ENCODE measurements at places on chromosomes 4 and X. TPM values are rescaled to one million over a fixed set of nuclear protein-coding genes. Genes with fewer than 3 reads are reported as not detected.

The PRKG2 gene
- 0.88 TPM for total RNA-seq

The SH3BGRL gene
- total RNA-seq: 94.1 TPM

GRCh38 chrX:63930140-63930539, 145.1 kb upstream of the ARHGEF9 start:
- H3K27me3 ChIP-seq: no peaks in the 10 kb centered on the region
- no peak overlapping the region for H3K27ac ChIP-seq
- DNase-seq: no peak

- H3K4me3 ChIP-seq: no peak overlapping the region
- no peaks in the 10 kb centered on the region for H3K27me3 ChIP-seq
- H3K27ac ChIP-seq: no peak overlapping the region
- H3K4me1 ChIP-seq: peaks cover 22% of the 10 kb centered on the region
Measured at GRCh38 chrX:95063554-95063953, 1389.5 kb downstream of the FAM133A start.

DNA sequence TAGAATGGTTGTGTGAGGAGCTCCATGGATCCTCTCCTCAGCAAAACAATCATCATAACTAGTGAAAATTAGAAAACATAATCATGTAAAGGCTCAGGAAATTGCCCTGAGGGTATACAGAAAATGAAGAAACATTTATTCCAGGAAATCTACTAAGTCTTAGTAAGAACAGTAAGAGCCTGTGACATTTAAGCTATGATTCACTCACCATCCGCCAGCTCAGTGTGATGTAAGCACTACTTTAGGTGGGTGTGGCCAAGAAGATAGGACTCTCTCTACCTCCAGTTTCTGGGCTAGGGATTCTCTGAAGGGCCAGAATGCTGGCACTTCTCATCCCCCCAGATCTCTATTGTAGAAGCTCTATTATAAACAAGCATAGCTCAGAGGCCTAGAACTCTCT, 147.5 kb downstream of the DLG3 start:
- no peaks in the 10 kb centered on the region for H3K36me3 ChIP-seq
- H3K27me3 ChIP-seq: no peaks in the 10 kb centered on the region
- H3K4me1 ChIP-seq: no peaks in the 10 kb centered on the region

- H3K36me3 ChIP-seq: no peaks in the 10 kb centered on the region
- H3K4me3 ChIP-seq: peak overlapping the region; percentile 72
- H3K4me1 ChIP-seq: peaks cover 4% of the 10 kb centered on the region
Measured at GRCh38 chrX:102652031-102652688, 877 bp downstream of the GPRASP1 start.

DNA sequence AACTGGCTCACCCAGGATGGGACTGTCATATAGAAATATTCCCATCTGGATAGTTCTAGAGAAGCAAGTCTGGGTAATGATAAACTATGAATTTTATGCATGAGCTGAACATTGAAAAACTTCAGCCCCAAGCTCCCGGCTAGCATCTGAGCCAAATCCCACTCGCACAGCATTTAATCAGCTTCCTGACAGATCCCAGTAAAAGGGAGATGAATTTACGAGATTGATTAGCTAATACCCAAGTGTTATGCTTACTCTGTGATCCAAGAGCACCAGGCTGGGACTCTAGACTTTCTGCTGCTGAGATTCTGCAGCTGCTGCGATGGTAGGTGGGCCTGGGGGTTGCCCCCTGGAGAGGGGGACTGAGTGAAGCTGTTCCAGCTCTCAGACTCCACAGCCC, 28.0 kb downstream of the FRMPD3 start:
- H3K27me3 ChIP-seq: peaks cover 36% of the 10 kb centered on the region
- H3K27ac ChIP-seq: no peak overlapping the region
- H3K4me3 ChIP-seq: no peak overlapping the region
- H3K36me3 ChIP-seq: no peaks in the 10 kb centered on the region
- no peaks in the 10 kb centered on the region for H3K4me1 ChIP-seq
- DNase-seq: no peak

DNA sequence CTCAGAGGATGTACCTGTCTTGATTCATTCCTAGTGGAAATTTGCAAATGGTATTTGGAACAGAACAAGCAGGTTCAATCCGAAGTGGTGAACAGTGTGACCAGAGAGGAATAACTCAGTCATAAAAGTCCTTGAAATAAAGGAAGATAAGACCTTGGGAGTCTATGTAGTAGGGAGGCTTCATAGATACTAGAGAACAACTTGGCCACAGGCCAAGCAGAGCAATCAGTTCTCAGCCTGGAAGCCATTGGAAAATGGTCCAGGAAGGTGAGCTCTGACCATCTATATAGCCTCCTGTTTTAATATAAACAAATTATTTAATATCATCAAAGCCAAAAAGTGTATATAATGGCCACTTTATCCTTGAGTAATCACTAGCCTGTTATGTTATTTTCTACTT, 11.3 kb downstream of the TXK start:
- H3K27me3 ChIP-seq: peaks cover 10% of the 10 kb centered on the region
- H3K27ac ChIP-seq: no peak overlapping the region

DNA sequence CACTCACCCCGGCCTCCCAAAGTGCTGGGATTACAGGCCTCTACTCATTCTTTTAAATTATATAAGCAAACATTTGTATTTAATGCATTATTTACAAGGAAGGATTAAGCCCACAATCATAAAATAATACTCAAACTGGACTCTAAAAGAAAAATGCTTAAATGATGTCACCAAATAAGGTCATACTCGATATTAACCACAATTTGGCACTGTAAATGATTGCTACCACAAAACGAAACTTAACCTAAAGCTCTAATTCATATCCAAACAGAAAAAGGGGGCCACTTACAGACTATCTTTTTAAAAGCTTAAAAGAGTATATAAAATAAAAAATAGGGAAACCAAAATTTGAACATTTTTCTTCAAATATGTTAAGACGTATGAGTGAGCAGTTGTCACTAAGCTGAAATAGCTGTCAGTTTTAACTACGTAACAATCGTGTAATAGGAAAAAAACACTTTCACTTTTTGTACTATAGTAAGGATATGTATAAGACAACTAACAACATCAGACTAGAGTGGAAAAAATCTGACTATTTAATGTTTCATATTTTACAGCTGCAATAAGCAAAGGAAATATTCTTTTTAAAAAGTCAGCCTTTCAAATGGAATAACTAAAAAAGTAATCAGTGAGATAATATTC, 108.2 kb upstream of the GPR34 start:
- DNase-seq: no peak
- no peaks in the 10 kb centered on the region for H3K36me3 ChIP-seq
- H3K27me3 ChIP-seq: no peaks in the 10 kb centered on the region
- no peaks in the 10 kb centered on the region for H3K4me1 ChIP-seq

GRCh38 chr4:98387345-98388026, 126.3 kb downstream of the RAP1GDS1 start:
- H3K27ac ChIP-seq: no peak overlapping the region
- H3K36me3 ChIP-seq: peaks cover 2% of the 10 kb centered on the region
- no peak overlapping the region for H3K4me3 ChIP-seq
- H3K27me3 ChIP-seq: no peaks in the 10 kb centered on the region
- H3K4me1 ChIP-seq: no peaks in the 10 kb centered on the region

DNA sequence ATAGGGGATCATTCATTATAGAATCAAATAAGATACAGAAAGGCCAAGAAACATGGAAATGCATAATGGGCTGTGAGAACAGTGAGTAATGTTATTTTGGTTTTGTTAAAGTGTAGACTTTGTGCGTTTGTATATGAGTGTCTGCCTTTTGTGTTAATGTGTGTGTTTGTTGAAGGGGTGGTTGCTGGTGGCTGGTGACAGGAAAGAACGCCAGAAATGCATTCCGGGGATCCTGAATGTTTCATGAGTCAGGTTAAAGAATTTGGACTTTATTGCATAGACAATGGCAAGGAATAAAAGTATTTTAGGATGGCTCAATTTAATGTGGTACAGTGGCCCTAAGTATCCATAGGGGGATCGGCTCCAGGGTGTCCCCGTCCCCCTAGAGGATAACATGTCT, 1228.9 kb downstream of the PCDH7 start:
- H3K27me3 ChIP-seq: no peaks in the 10 kb centered on the region
- no peak overlapping the region for H3K27ac ChIP-seq
- H3K4me3 ChIP-seq: no peak overlapping the region
- H3K4me1 ChIP-seq: no peaks in the 10 kb centered on the region

- no peak overlapping the region for H3K4me3 ChIP-seq
- no peaks in the 10 kb centered on the region for H3K27me3 ChIP-seq
- no peak for DNase-seq
- H3K4me1 ChIP-seq: no peaks in the 10 kb centered on the region
Measured at GRCh38 chrX:29627833-29628232, 587.5 kb upstream of the MAGEB2 start.

DNA sequence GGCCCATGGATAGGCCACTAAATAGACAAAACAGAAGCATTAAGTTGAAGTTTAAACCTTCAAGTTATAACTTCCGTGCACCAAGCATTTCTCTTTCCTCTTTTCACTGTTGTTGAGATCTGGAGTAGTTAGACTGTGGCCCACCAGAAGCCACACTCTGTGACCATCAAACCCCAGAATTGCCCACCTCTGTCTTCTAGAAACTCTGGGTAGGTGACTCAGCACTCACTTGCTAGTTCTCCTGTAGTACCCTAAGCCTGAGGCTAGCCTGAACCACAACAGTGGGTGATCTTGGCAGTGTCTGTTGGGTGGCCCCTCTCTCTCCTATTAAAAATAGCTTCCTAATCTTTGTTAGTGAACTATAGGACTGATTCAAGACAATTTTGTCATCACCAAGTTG, 24.6 kb upstream of the CD40LG start:
- peaks cover 3% of the 10 kb centered on the region for H3K27me3 ChIP-seq
- H3K4me3 ChIP-seq: no peak overlapping the region
- no peaks in the 10 kb centered on the region for H3K4me1 ChIP-seq
- DNase-seq: no peak
- no peak overlapping the region for H3K27ac ChIP-seq

DNA sequence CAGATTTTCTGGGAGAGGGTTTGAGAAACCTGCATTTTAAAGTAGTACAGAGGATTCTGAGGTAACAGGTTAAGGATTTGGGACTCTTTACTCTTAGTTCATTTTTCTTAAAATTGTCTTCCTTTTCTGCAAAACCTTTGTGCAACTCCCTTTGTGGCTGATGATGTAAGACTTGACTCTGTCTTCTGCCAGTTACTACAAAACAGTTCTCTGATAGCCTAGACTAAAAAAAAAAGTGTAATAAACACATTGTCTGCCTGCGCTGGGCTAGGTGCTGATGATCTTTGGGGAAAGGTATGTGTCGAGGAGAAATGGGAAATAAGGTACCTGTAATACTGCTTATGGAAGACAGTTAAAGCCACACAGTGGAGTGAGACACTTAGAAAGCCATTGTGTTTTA, 28.7 kb downstream of the IL13RA1 start:
- H3K27me3 ChIP-seq: no peaks in the 10 kb centered on the region
- H3K4me1 ChIP-seq: peaks cover 8% of the 10 kb centered on the region
- DNase-seq: no peak
- H3K4me3 ChIP-seq: no peak overlapping the region
- H3K36me3 ChIP-seq: peaks cover 8% of the 10 kb centered on the region
- no peak overlapping the region for H3K27ac ChIP-seq

GRCh38 chrX:115373308-115373707, 83.8 kb downstream of the LUZP4 start:
- H3K27ac ChIP-seq: no peak overlapping the region
- H3K36me3 ChIP-seq: no peaks in the 10 kb centered on the region
- DNase-seq: no peak
- H3K27me3 ChIP-seq: peaks cover 3% of the 10 kb centered on the region
- H3K4me3 ChIP-seq: no peak overlapping the region
- H3K4me1 ChIP-seq: peaks cover 10% of the 10 kb centered on the region

GRCh38 chr4:153518001-153518400, 51.8 kb downstream of the TMEM131L start:
- no peaks in the 10 kb centered on the region for H3K36me3 ChIP-seq
- H3K4me1 ChIP-seq: peaks cover 31% of the 10 kb centered on the region
- H3K4me3 ChIP-seq: no peak overlapping the region
- H3K27me3 ChIP-seq: no peaks in the 10 kb centered on the region
- H3K27ac ChIP-seq: no peak overlapping the region

DNA sequence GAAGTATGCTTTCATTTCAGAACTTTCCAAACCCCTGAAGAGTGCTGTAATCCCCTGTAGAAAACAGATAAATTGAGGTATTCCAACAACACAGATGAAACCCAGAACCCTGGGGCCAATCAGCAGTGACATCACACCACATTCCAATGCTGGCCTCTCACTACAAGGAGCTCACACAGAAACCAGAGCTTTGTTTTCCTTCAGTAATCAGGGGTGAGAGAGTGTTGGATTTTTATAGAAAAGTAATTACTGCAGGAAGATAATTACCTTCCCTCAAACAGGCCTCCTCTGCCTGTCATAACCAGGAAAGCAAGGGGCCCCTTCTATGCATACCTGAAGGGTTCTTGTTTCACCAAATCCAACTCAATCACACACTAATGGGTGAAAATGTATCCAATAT, 246.2 kb downstream of the SCFD2 start:
- peak; percentile 44 for DNase-seq
- H3K4me3 ChIP-seq: no peak overlapping the region
- peak overlapping the region; percentile 72 for H3K27ac ChIP-seq
- H3K36me3 ChIP-seq: no peaks in the 10 kb centered on the region
- H3K27me3 ChIP-seq: no peaks in the 10 kb centered on the region
- H3K4me1 ChIP-seq: peaks cover 30% of the 10 kb centered on the region

DNA sequence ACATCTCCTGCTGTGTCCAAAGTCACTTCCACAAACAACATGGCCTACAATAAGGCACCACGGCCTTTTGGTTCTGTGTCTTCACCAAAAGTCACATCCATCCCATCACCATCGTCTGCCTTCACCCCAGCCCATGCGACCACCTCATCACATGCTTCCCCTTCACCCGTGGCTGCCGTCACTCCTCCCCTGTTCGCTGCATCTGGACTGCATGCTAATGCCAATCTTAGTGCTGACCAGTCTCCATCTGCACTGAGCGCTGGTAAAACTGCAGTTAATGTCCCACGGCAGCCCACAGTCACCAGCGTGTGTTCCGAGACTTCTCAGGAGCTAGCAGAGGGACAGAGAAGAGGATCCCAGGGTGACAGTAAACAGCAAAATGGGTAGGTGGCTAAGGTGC, 123.9 kb downstream of the PDLIM5 start:
- H3K27ac ChIP-seq: peak overlapping the region; percentile 5
- DNase-seq: no peak
- no peaks in the 10 kb centered on the region for H3K27me3 ChIP-seq
- H3K4me1 ChIP-seq: peaks cover 60% of the 10 kb centered on the region
- H3K4me3 ChIP-seq: no peak overlapping the region

DNA sequence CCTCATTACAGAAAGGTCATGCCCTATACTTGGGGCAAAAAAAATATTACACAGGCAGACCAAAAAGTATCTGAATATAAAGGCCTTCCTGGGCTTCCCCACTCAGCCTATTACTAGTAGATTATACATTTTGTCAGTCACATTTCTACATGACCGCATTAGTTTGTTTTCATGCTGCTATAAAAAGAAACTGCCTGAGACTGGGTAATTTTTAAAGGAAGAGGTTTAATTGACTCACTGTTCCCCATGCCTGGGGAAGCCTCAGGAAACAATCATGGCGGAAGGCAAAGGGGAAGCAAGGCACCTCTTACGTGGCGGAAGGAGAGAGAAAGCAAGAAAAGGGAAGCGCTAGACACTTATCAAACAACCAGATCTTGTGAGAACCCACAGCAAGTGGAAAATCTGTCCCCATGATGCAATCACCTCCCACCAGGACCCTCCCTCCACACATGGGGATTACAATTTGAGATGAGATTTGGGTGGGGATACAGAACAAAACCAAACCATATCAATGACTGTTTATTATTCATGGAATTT, 1312.0 kb downstream of the PCDH7 start:
- DNase-seq: no peak
- no peak overlapping the region for H3K4me3 ChIP-seq
- no peaks in the 10 kb centered on the region for H3K4me1 ChIP-seq
- H3K36me3 ChIP-seq: no peaks in the 10 kb centered on the region
- H3K27me3 ChIP-seq: no peaks in the 10 kb centered on the region

All from osteoblast (primary cell).